ENCODE measurements at places on chromosomes 5 and 9. TPM values are rescaled to one million over a fixed set of nuclear protein-coding genes. Genes with fewer than 3 reads are reported as not detected.

GRCh38 chr5:134207696-134208095, 18.2 kb downstream of the PPP2CA start:
- no peaks in the 10 kb centered on the region for H3K27me3 ChIP-seq
- peaks cover 20% of the 10 kb centered on the region for H3K4me1 ChIP-seq
- no peak overlapping the region for H3K4me3 ChIP-seq
- DNase-seq = no peak

DNA sequence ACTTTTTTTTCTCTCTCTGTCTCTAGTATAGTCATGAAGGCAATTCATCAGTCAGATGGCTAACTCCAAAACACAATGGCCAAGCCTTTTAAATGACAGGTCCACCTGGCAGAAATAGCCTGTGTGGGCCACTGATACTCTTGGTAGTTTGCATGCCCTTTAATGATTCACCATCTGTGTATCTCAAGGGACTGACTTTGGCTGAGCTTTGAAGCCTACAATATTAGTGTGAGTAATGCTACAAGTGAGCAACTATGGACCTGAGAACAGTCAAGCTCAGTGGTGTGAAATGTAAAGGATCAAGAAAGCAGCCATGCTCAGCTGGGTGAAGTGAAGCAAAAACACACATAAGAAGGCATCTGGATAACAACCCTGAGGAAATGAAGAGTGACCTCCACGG, 506.9 kb downstream of the TLE1 start:
- no peak overlapping the region for H3K4me3 ChIP-seq
- H3K27ac ChIP-seq = no peak overlapping the region
- no peak for DNase-seq
- no peaks in the 10 kb centered on the region for H3K4me1 ChIP-seq

Gene NR5A1
- total RNA-seq = not detected

Gene BAAT
- total RNA-seq = not detected
